ENCODE measurements at places on chromosomes 7 and 10. TPM values are rescaled to one million over a fixed set of nuclear protein-coding genes. Genes with fewer than 3 reads are reported as not detected.
A peak's percentile ranks its signal among the peaks of the same experiment; 100 is the strongest.

DNA sequence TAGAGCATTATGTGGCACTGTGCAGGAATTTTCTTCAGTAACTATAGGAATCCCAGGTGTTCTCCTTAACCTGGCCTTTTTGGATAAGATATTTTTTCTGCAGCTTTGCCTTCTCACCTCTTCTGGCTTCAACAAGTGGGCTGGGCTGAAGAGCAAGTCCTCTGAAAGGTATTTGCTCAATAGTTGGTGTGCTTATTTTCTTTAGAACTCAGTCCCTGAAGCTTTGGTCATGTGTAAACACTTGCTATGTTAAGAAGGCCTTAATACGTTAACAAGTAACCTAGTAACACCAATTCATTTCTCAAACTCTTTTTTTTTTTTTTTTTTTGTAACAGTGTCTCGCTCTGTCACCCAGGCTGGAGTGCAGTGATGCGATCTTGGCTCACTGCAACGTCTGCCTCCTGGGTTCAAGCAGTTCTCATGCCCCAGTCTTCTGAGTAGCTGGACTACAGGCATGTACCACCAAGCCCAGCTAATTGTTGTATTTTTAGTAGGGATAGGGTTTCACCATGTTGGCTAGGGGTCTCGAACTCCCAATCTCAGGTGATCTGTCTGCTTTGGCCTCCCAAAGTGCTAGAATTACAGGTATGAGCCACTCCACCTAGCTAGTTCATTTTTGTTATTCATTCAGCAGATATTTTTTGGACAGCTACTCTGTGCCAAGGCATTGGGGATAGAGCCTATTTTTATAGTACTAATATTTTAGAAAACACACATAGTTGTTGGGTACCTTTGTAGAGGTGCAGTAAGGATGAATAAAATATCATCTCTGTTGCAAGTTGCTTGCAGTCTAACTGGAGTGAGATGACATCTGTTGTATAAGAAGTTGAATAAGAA is 164.6 kb downstream of the SND1 start:
- no peak for ATAC-seq

GRCh38 chr7:139771001-139771956 is 6.5 kb downstream of the HIPK2 start:
- peak; percentile 36 for ATAC-seq

DNA sequence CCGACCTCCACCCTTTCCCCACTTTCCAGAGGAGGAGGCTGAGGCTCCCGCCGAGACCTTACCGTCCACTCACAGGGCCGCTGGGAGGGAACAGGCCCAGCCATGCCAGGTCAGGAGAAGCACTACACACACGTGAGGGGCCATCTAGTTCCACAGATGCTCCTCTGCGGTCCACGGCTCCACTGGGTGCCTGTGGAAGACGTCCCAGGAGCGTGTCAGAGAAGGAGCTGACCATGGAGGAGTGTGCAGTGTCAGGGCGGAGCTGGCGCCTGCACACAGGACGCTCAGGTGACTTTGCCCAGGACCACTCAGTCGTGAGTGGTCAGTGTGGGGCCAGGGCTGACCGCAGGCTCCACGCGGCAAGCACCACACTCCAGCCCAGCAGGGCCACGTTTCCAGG is 8.0 kb upstream of the SHH start:
- ATAC-seq, result no peak

- no peak for ATAC-seq
Observed at GRCh38 chr10:42640610-42641229, 2.4 kb upstream of the ZNF33B start.

DNA sequence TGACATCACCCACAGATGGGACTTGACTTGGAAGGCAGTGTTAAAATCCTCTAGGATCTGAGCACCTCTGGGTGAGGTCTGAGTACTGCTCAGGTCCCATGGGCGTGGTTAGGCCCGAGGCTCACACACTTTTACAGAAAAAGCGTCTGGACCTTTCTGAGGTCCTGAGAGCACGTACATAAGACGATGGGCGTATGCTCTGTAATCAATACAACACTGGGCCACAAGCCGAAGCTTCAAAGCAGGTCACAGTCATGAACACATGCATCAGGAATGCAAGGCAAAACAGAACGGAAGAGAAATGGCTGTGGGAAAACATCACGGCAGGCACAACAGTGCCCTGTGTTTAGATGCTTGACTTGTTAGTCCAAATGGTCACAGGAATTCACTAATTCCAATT is 112.2 kb downstream of the LARP4B start:
- no peak for ATAC-seq

DNA sequence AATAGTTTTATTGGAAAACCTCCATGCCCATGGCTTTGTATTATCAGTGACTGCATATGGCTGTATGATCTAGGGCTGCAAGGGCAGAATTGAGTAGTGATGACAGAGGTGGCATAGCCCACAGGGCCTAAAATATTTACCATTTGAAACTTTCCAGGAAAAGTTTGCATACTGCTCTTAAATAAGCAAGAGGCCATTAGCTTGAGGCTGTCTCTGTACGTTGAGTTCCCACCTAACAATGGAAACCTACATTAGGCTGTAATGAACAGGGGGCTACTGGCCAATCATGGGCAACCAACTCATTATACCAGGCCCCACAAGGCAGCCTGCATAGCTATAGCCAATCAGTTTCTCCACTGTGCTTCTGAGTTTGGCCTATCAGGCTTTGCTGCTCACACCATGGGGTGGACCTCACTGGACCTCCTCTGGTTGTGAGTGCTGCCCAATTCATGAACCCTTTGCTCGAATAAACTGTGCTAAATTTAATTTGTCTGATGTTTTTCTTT is 673 bp upstream of the ST8SIA6 start:
- ATAC-seq, result no peak

DNA sequence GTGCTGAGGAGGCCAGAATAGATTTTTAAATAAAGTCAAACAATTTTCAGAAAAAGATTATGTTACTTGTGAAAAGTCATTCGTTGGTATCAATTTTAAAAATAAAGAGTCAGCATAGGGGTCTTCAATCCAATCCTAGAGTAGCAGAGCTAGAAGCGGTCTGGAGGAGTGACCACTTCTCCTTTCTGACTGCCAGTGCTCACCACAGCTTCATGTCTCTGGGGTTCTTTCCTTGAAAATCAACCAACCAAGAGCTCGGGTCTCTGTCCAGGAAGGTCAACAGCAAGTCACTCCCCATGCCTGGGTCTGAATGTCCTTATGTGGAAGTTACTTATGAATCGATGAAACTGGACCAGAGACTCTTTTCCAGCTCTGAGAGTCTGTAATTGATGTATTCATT is 14.3 kb downstream of the PTPRN2 start:
- no peak for ATAC-seq

DNA sequence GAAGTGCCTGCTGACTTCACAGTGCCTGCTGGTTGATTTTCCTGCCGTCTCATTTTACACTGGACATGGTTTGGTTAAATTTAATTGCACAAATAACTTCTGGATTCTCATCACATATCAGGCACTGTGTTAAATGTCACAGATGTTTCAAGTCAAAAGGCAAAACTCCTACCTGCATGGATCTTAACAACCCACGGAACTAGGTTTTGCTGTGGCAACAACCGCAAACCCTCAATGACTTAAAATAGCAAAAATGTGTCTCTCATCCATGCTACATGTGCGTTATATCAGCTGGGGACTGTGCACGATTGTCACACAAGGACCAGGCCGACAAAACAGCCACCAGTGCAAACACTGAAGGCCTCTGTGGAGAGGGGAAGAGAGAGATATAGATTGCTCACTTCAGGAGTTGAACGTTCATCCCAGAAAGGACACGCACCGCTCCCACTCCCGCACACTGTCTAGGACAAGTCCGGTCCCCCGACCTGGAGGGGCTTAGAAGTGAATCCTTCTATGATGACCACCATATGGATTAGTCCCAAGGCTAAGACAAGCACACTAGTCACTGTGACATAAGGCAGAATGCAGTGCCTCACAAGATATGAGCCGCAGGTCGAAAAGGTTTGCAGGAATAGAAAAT is 233.3 kb downstream of the SKAP2 start:
- no peak for ATAC-seq

- ATAC-seq, result no peak
Observed at GRCh38 chr10:36676756-36677430, 448.5 kb upstream of the ANKRD30A start.

DNA sequence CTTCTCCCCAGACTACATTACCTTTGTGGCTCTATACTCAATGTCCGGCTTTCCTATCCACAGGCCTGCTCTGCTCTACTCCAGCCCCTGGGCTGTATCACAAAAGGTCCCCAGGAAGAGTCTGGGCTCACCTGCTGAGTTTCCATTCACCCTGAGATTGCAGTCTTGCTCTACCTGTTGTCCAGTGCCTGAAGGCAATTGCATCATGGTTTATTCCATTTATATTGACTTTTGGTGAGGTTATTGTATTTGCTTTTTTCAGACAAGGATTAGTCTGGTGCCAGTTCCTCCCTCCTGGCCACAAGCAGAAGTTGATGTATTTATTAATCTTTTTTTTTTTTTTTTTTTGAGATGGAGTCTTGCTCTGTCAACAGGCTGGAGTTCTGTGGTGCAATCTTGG is 273.1 kb downstream of the XPNPEP1 start:
- no peak for ATAC-seq

DNA sequence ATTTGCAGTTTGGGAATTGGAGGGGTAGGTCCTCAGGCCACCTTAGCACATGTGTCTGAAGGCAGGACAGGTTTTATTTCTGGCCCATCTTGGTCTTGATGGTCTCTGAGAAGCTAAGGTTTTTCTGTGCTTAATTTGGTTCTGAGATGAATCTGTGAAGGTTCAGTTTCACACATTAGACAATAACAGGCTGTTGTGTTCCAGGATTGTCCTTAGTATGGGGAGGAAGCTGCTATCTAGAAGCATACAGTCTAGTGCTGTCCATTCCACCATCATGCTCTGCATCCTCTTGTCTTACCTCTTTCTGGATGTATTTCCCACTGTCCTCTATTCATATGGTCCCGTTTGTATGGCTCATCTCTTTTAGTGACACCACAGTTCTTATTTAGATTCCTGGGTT is 7.1 kb downstream of the UBE2D1 start:
- no peak for ATAC-seq

DNA sequence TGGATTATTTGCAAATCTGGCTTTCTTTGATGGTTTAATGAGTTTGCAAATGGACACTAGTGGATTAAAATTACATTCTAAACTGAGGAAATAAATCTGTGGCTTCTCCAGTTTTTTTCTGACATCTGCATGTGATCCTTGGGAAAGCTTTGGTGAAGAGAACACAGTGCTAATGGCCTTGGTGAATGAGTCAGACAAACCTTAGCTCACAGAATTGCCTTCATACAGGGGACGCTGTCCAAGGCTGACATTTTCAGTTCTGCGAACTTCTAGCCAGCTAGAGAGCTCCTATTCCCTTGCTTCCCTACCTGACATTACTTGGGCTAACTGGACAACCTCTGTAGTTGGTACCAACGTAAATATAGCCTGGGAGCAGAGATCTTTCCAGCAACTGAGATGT is 21.2 kb downstream of the BMPER start:
- no peak for ATAC-seq

DNA sequence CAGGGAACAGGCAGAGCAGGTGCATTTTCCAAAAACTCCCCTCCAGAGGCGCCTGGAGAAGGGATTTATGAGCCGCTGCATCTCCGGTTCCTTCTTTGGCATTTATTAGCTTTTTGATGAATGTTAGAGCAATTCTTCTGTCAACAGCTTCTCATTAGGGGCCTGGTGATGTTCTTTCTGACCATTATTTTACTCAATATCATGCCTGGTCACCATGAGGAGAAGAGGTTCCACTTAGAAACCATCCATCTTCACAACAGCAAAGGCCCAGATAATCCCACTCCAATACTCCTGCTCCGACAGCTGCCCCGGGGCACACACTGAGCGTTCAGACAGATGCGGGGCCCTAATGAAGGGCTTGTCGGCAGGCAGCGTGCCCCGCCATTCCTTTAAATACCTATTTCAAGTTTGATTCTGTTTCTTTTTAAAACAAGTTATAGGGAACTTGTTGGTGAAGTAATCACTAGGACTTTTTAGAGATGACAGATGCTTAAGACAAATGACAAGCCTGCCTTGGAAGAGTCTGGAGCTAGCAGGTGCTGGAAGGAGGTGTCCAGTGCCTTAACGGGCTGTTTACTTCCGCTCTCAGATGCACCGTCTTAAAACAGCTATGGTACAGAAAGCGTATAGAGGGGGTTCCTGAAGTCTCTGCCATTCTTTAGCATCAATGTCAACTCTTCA is 31.7 kb downstream of the ECHDC3 start:
- peak; percentile 60 for ATAC-seq

DNA sequence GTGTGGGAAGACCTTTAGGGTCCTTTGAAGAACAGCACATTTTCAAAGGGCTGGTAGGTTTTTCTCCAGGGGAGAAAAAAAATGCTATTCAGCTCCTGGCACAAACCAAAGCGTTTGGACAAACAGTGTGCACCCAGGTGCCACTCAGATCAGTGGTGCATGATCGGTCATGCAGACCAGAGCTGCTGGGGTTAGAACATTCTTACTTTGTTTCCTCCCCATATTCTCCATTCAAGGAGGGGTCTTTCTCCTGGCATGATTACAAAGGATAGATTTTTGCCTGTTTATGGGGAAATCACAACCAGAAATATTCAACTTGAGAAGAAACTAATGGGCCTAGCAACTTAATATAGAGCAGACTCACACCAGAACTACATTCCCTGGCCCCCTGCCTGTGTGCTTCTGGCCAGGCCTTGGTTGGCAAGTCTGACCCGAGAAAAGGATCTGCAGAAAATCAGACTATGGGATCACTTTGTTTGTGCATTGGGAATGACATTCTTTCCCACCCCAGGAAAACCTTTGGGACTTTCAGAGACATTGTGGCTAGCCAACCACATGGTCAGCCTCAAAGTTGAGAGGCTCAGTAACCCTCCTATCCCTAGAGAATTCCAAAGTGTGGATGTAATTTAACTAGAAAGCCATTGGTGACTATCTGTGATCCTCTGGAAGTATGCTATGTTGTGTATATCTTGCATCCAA is 82.3 kb upstream of the FGL2 start:
- no peak for ATAC-seq

DNA sequence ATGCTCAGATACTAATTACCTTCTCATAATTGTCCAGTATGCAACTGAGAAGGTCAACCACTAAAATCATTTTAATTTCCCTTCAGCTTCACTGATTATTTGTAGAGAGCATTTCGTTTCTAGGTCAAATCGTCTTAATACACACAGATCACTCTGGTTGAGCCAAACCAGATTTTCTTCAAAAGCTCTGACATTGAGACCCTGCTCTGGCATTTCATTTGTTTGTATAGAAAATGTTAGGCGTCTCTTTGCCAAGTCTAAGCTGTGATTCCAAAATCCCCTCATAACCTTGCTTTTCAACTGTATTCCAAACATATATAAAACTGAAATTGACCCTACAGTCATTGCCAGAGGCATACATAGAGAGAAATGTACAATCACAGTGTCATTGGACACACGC is 520.0 kb downstream of the CNTNAP2 start:
- no peak for ATAC-seq

DNA sequence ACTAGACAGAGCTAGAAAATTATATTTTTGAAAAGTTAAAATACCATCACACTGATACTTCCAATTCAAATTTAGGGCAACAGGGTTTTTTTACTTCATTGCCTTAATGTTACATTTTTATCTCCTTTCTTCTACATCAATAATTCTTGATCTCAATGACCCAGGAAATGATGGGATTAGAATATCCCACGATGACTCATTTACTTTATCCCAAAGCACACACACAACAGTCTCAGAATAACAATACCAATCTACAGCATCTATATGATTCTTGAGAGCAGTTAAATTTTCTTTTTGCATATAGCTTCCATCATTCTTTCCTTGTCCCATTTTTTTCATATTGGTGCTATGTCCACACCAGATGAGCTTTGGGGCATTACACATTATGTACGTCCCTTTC is 98.4 kb upstream of the EEPD1 start:
- no peak for ATAC-seq

Gene OR2A25
- 0.25 TPM for total RNA-seq

Gene ADAM12
- 5.2 TPM for total RNA-seq

Gene FAM24B
- 18.9 TPM for total RNA-seq

Gene SPDYE11
- 5.9 TPM for total RNA-seq

Gene TFR2
- 4.0 TPM for total RNA-seq
